Ureter (tissue), 1 donor: ENCODE measurements at places on chromosomes 6 and 20. TPM values are rescaled to one million over a fixed set of nuclear protein-coding genes. Genes with fewer than 3 reads are reported as not detected.
A peak's percentile ranks its signal among the peaks of the same experiment; 100 is the strongest.

Gene CLVS2
- total RNA-seq: 0.18 TPM

- DNase-seq: no peak
Measured at GRCh38 chr20:1912053-1912452, 16.8 kb downstream of the SIRPA start.

DNA sequence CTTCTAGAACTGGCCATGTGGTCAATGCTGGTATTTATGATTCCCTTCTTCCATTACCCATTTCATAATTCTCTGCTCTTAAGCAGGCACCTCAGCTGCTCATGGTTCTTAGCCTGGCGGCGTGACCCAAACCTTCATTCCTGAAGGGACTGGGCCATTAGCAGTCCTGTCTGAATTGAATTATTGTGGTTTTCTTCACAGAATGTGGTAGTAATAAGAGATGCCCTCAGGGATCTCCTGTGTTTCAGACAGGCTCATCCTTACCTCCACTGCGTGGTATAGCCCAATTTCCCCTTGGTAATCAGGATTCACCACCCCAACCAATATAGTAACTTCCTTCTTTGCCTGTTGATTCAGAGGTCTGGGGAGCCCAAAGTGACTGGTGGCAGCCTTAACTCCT lies 37.6 kb downstream of the PKIB start:
- no peak for DNase-seq

Gene PRDM13
- not detected for total RNA-seq

- DNase-seq: no peak
Measured at GRCh38 chr6:135163440-135163738, 17.7 kb upstream of the MYB start.

GRCh38 chr6:120302041-120302440 lies 952.5 kb upstream of the MAN1A1 start:
- no peak for DNase-seq

- DNase-seq: no peak
Measured at GRCh38 chr20:42485556-42485955, 704.1 kb downstream of the PTPRT start.

GRCh38 chr6:97405818-97406409 lies 122.9 kb upstream of the MMS22L start:
- no peak for DNase-seq

- DNase-seq: peak; percentile 29
Measured at GRCh38 chr20:48607544-48607865, 220.3 kb downstream of the PREX1 start.

DNA sequence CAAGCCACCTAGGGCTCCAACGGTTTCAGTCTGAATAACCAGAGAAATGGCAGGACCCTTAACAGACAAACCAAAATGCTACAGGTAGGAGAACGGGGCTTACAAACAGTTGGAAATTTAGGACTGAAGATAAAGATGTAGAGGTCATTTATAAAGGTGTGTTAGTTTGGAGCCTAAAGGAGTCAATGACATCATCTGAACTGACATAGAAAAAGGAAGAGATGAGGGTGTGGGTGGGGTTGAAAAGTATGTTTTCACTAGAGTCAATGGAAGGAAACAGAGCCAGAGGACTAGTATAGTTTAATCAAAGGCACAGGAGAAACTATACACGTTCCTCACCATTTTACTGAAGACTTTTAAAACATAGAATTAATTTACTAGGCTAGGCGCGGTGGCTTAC lies 71.0 kb upstream of the FOXO3 start:
- DNase-seq: no peak

GRCh38 chr20:49432550-49432949 lies 49.9 kb downstream of the KCNB1 start:
- DNase-seq: no peak

DNA sequence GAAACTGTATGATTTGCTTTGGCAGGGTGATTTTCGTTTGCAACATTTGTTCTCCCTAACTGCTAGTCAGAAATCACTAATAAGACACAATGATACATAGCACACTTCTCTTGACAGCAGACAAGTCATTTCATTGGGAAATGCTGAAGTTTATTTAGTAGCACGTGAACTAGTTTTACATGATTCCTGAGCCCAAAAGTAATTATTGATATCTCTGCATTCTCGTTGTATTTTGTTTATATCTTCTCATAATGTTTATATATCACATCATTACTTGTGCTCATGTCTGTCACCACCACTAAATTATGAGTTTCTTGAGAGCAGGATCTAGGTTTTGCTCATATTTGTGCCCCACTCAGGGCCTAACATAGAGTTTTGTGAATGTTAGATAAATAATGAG lies 151.7 kb downstream of the KIF6 start:
- DNase-seq: no peak

Gene PTGIS
- total RNA-seq: 57.8 TPM

- no peak for DNase-seq
Measured at GRCh38 chr20:40314278-40314677, 374.8 kb downstream of the MAFB start.

Gene HDGFL1
- total RNA-seq: not detected

GRCh38 chr6:135097172-135097571 lies 42.5 kb upstream of the HBS1L start:
- no peak for DNase-seq

- no peak for DNase-seq
Measured at GRCh38 chr6:36099869-36100483, 30.3 kb upstream of the MAPK13 start.

DNA sequence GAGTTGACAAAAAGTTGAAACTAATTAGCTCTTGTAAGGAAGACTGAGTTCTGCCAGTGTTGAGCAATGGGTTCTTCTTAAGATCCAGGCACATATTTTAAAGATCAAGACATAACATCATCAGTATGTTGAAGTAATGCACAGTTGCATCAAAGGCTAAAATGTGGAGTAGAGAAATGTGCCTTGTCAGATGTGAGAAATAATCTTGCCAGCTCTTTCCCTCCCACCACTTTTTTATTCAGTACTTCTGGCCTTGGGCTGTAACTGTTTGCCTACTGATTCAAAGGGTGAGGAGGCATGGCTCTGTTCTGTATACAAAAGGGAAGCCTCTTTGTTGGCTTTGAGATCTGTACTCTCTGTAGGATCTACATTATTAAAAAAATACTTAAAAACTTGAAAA lies 13.1 kb downstream of the PKIB start:
- no peak for DNase-seq

Gene COX4I2
- 4.0 TPM for total RNA-seq

- no peak for DNase-seq
Measured at GRCh38 chr6:4970739-4971395, 33.0 kb downstream of the RPP40 start.

DNA sequence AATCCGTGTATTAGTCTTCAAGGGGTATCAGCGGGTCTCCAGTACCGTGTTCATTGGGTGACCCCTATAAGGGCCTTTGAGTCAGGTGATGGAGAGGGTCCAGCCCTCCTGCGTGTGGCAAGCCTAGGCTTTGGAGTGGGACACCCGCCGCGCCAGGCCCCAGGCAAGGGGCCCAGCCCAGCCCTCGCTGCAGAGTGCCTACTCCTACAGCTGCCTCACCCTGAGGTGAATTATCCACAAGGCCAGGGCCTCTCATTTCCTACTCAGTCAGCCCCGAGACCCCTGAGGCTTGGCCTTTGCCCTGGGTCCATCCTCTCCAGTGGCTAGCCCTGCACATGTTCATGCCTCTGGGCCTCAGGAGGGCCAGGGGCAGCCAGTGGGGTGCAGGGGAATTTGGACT lies 45.1 kb downstream of the TMEM242 start:
- no peak for DNase-seq
